ENCODE measurements at places on chromosomes 13 and 19.

GRCh38 chr13:30477346-30478195 lies 11.8 kb upstream of the HMGB1 start:
- DNase-seq = no peak

- no peak for DNase-seq
Measured at GRCh38 chr13:76796851-76797250, 89.4 kb downstream of the KCTD12 start.

- DNase-seq = peak; percentile 90
Measured at GRCh38 chr19:40420766-40421765, 4.7 kb downstream of the SERTAD1 start.

- DNase-seq = no peak
Measured at GRCh38 chr19:7857727-7858108, 16.5 kb downstream of the PRR36 start.

DNA sequence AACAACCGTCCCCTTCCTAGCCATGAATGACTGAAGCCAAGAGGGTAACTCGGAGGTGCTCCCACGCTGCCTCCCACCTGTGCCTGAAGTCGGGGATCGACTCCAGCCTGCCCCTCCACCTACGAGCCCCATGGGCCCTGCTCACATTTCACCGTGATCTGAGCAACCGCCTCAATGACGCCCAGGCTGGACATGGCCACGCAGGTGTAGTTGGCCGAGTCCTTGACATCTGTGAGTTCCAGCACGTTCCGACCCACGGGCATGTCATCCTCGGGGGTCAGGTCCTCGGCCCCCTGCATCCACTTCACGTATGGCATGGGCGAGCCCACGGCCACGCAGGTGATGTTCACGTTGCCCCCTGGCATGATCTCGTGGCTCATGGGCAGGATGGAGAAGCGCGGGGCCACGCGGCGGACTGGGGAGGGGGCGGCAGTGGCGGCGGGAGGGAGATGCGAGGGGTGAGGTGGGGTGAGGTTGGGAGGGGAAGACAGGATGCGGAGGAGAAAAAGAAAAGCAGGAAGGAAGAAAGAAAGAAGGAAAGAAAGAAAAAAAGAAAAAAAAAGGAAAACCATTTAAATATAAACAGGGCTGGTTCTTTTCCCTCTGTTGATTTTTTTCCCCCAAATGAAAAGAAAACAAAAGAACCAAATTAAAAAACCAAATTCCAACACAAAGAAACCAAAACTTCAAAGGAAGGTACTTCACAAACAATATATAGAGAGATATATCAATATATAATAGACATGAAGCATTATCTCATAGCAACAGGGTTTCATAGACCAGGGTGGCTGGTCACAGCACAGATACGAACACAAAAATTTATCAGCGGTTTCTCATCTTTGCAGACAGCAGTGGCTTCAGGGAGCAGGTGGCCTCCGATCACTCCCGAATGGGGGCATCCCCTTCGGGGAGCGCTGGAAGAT lies 94.7 kb downstream of the PTPRS start:
- DNase-seq = no peak

GRCh38 chr13:56393549-56393948 lies 747.2 kb upstream of the PRR20A start:
- DNase-seq = no peak

GRCh38 chr13:40082639-40083038 lies 427.2 kb downstream of the COG6 start:
- DNase-seq = no peak

DNA sequence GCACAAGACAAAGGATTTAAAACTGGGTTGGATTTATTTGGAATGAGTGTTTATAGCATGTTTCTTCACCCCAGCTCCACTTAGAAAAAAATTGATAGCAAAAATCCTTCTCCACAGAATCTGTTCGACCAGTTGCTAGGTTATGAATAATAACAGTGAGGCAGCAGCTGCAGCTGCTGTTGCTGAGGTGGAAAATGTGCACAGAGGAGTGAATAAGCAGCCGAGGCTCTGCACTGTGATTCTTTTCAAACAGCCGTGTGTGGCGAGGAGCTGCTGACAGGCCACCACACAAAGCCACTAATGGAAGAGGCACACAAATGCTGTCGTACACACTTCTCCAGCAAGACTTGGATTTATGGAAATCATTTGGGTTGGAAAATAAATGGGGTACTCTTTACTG lies 6.4 kb upstream of the RASL11A start:
- DNase-seq = no peak

DNA sequence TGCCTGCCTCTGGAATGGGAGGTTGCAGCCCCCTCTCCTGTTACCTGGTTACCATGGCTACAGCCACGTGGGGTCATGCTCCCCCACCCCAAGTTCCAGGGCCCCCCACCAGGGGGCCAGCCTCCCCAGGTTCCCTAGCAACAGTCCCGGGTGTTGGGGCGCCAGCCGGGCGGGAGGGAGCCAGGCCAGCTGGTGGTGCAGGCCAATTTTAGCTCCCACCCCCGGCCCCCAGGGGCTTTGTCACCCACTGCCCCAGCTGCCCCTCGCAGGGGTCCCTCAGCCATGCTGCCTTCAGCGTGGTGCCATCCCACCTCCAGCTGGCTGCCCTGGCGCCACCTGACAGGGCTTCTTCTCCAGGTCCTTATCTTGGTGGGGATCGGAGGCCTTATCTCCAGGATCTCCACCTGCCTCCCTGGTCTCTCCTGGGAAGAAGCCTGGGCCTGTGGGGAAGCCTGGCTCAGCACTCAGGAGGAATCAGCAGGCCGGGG lies 3.0 kb downstream of the MARK4 start:
- DNase-seq = no peak

GRCh38 chr19:56538761-56539263 lies at the start of gene ZFP28:
Gene ZFP28, plus strand, starts transcription at chr19:56538948. Its CDS starts 71 bp downstream, at chr19:56539019.
- DNase-seq = no peak

DNA sequence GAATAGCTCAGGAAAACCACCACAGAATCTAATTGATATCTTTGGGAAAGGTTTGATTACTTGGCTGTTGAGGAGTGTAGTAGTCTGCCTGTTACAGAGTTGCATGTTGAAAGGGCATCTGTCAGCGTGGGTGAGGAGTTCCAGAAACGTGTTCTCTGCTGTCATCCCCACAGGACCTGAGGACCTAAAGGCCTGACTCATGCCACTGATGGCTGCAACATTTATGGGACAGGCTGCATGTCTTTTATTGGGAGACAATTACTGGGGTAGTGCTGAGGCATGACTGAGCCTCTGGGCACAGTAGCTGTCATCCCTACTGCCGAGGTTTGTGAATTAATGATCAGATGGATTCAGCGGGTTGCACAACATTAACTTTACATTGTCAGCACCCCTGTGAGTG lies 525.9 kb downstream of the GPC6 start:
- no peak for DNase-seq

DNA sequence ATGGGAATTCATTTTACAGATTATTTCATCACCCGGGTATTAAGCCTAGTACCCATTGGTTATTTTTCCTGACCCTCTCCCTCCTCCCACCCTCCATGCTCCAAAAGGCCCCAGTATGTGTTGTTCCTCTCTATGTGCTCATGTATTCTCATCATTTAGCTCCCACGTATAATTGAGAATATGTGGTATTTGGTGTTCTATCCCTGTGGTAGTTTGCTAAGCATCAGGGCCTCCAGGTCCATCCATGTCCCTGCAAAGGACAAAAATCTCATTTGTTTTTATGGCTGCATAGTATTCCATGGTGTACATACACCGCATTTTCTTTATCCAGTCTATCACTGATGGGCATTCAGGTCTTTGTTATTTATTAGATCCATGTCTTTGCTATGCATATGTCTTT lies 894.1 kb upstream of the MIR17HG start:
- DNase-seq = no peak

DNA sequence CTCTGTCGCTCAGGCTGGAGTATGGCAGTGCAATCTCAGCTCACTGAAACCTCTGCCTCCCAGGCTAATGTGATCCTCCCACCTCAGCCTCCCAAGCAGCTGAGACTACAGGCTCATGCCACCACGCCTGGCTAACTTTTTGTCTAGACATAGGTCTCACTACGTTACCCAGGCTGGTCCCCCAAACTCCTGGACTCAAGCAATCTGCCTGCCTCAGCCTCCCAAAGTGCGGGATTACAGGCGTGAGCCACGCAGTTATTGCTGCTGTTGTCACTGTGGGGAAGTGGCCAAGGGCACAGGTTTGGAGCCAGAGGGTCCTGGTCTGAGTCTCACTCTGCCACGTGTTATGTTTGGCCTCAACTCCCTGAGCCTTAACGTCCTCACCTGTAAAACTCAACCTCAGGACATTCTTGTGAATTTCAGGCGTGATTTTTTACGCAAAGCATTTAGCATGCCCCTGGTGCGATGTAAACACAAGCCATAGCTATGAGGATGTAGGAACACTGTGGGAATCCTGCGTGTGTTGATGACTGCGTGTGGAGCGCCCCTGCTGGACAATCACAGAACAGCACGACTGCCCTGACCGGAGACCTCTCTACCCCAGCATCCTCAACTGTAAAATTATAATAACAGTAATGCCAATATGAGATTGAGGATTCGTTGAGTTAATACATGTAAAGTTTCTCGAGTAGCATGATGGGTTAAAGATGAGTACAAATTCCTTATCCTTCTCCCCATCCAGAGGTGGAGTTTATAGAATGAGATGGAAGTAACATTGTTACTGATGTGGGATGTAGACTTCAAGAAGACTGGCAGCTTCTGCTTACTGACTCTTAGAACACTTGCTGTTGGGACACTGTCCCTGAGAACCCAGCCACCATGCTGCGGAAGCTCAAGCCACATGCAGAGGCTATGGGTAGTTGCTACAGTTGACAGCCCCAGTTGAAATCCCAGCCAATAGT lies 41.8 kb upstream of the PNMA8B start:
- peak; percentile 26 for DNase-seq

- DNase-seq = no peak
Measured at GRCh38 chr13:20475927-20476691, 49.5 kb downstream of the CRYL1 start.

Measured in ACHN (cell line).